ENCODE measurements at places on chromosomes 3 and 15.

- no peak overlapping the region for H3K27ac ChIP-seq
- no peak for DNase-seq
- H3K4me1 ChIP-seq: no peaks in the 10 kb centered on the region
- H3K4me3 ChIP-seq: no peak overlapping the region
- no peaks in the 10 kb centered on the region for H3K36me3 ChIP-seq
Measured at GRCh38 chr3:138078901-138079344, 36.5 kb downstream of the DZIP1L start.

- H3K27me3 ChIP-seq: no peaks in the 10 kb centered on the region
- H3K4me3 ChIP-seq: no peak overlapping the region
- H3K36me3 ChIP-seq: no peaks in the 10 kb centered on the region
- no peaks in the 10 kb centered on the region for H3K4me1 ChIP-seq
Measured at GRCh38 chr15:25901811-25902605, 38.9 kb upstream of the ATP10A start.

- H3K36me3 ChIP-seq: no peaks in the 10 kb centered on the region
- H3K27ac ChIP-seq: no peak overlapping the region
- DNase-seq: no peak
- H3K4me1 ChIP-seq: no peaks in the 10 kb centered on the region
Measured at GRCh38 chr3:182309120-182309519, 484.2 kb upstream of the ATP11B start.

DNA sequence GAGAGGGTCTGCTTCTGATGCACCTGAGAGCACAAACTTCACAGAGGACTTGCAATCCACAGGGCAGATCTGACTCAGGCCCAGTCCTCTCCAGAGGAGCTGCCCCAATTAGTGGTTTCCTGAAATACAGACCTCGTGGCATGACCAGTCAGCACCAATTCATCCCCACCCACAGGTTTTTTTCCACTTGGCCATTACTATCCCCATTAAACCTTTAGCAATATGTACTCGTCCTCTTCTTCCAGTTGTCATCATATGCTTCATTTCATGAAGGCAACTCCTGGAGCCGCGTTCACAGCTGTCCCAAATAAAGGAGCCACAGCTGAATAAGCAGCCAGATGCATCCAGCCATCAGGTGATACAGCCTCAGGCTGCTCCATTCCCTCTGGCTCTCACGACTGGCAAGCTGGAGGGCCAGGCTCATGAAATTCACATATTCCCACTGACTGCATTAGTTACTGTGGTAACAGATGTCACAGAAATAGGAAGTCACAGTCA lies 163.1 kb downstream of the FMN1 start:
- no peak for DNase-seq
- H3K4me1 ChIP-seq: peaks cover 8% of the 10 kb centered on the region
- H3K27me3 ChIP-seq: no peaks in the 10 kb centered on the region
- H3K27ac ChIP-seq: no peak overlapping the region
- no peak overlapping the region for H3K4me3 ChIP-seq

DNA sequence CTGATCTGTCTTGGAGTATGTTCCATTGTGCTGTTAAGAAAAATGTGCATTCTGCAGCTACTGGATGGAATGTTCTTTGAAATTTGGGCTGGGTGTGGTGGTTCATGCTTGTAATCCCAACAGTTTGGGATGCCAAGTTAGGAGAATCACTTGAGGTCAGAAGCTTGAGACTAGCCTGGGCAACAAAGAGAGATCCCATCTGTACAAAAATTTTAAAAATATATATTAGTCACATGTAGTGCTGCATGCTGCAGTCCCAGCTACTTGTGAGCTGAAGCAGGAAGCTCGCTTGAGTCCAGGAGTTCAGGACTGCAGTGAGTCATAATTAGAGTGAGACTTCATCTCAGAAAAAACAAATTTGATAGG lies 62.8 kb upstream of the PLSCR4 start:
- no peak for DNase-seq
- H3K4me3 ChIP-seq: no peak overlapping the region
- H3K4me1 ChIP-seq: no peaks in the 10 kb centered on the region
- no peaks in the 10 kb centered on the region for H3K27me3 ChIP-seq
- H3K36me3 ChIP-seq: no peaks in the 10 kb centered on the region
- H3K27ac ChIP-seq: no peak overlapping the region

GRCh38 chr3:146634346-146634745 lies 29.2 kb upstream of the PLSCR5 start:
- no peaks in the 10 kb centered on the region for H3K4me1 ChIP-seq
- H3K36me3 ChIP-seq: no peaks in the 10 kb centered on the region
- H3K27me3 ChIP-seq: no peaks in the 10 kb centered on the region
- DNase-seq: no peak

DNA sequence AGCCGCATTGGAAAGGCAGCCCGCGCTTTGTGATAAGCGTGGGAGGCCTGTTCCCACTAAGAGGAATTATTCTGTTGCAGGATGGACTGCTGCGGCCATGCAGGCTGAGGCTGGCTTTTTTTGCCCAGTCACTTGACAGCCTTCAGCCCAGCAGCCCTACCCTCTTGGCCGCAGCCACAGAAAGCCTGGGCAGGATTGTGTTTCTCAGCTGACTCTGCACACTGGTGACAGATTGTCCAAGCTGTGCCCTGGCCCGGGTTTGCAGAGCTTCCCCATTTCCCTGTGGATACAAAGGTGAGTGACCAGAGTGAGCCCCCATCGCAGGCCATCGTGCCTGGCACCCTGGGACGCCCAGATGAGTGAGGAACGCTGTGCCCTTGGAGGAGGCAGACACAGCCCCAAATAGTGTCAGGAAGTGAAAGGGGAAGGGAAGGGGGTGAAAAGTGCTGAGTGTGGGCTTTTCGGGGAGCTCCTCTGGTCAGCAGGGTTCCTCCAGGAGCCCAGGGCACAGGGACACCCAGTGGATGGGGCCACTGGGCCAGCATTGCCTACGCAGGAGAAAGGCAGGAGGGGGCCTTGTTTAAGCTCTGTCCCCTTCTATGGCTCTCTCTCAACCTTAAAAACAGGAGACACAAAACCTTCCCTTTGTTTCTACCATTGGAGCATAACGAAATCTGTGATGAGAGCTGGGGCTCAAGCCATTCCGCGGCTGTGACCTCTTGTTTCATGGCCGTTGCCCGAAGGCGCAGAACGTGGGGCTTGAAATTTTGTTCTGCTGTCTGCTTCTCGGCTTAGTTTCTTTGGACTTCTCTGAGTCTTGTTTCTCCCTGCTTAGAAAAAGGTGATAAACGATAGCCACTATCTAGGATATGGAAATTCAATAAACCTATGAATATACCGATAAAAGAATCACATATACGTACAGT lies 91.5 kb upstream of the MEF2A start:
- H3K36me3 ChIP-seq: no peaks in the 10 kb centered on the region
- DNase-seq: no peak
- no peak overlapping the region for H3K27ac ChIP-seq
- peaks cover 7% of the 10 kb centered on the region for H3K4me1 ChIP-seq
- no peaks in the 10 kb centered on the region for H3K27me3 ChIP-seq

DNA sequence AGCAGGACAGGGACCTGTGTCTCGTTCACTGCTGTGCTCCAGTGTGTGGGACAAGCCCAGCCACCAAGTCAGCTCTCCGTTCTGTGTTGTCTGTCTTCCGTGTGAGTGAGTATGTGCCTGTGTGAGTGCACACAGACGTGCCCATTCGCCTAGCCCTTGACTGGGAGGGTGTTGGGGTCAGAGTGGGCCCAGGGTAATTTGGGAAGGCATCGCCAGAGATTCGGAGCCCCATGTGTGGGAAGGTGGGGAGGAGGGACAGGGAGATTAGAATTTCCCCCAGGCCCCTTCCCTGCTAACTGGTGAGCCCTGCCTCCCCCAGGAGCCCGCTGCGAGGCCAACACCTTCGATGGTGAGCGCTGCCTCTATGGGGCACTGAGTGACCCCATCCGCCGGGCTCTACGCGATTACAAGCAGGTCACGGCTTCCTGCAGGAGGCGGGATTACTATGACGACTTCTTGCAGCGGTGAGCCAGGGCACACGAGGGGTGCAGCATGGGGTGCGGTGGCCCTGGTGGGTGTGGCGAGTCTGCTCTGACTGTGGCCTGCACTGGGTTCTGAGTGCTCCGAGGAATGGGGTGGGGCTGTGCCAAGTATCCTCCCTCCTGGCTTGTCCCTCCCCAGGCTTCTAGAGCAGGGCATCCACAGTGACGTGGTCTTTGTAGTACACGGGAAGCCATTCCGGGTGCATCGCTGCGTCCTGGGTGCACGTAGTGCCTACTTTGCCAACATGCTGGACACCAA lies 3.1 kb downstream of the ABTB1 start:
- peaks cover 4% of the 10 kb centered on the region for H3K4me1 ChIP-seq
- no peak overlapping the region for H3K4me3 ChIP-seq
- no peaks in the 10 kb centered on the region for H3K27me3 ChIP-seq
- DNase-seq: no peak
- no peaks in the 10 kb centered on the region for H3K36me3 ChIP-seq

DNA sequence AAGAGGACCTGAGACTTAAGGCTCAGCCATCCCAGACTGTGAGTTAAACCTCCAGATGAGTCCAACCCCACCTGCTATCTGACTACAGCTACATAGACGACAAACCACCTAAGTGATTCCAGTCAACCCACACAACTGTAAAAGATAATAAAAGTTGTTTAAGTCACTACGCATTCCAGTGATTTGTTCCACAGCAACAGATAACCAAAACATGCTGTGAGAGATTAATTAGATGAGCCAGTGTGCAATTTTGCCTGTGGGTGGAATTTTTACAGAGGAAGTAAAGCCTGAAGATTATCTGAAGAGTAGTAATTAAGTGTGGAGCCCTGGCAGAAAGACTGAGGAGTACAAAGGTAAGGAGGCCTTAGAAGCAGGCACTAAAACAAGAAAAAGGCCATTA lies 5.4 kb downstream of the BTBD1 start:
- no peak overlapping the region for H3K4me3 ChIP-seq
- DNase-seq: no peak
- no peak overlapping the region for H3K27ac ChIP-seq
- no peaks in the 10 kb centered on the region for H3K36me3 ChIP-seq

DNA sequence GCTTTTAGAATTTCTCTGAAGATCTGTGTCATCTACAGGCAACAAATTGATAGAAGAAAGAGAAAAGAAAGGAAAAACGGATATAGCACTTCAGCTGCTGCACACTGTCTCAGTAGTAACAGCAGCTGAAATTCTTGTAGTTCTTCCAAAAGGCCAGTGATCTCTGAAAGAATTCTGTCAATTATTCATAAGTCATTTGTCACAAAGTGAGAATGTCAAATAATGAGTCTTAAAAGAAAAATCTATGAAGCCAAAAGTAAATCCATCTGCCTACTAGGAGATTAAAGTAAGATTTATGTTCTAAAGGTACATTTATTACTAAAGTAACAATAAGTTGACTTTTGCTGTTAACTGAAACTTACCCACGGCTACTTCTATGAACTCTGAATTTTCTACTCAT lies 24.6 kb downstream of the IFT80 start:
- H3K27ac ChIP-seq: no peak overlapping the region
- no peaks in the 10 kb centered on the region for H3K27me3 ChIP-seq
- H3K36me3 ChIP-seq: no peaks in the 10 kb centered on the region
- H3K4me1 ChIP-seq: no peaks in the 10 kb centered on the region
- no peak for DNase-seq
- no peak overlapping the region for H3K4me3 ChIP-seq

GRCh38 chr15:67130673-67131601 lies 65.5 kb downstream of the SMAD3 start:
- H3K27me3 ChIP-seq: no peaks in the 10 kb centered on the region
- H3K27ac ChIP-seq: no peak overlapping the region
- H3K36me3 ChIP-seq: no peaks in the 10 kb centered on the region
- H3K4me1 ChIP-seq: peaks cover 28% of the 10 kb centered on the region
- no peak for DNase-seq

DNA sequence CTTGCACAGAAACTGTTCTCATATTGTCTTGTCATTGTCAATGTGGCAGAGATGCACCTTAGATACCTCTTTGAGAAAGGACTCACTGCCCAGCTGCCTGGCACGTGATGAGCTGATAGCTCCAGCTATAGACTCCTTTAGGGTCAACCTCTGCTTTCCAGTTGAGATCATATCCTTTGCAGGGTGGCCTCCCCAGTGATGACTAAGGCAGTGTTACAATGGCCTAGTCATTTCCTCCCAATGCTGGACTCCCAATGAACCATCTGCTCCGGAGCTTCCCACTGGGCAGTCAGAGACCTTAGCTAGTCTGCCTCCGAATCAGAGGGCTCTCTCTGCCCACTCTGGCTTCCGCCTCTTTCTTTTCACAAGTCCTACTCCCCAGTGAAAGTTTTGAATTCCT lies 79.5 kb downstream of the CHRD start:
- no peaks in the 10 kb centered on the region for H3K36me3 ChIP-seq
- no peak for DNase-seq
- no peak overlapping the region for H3K4me3 ChIP-seq
- no peaks in the 10 kb centered on the region for H3K4me1 ChIP-seq
- no peak overlapping the region for H3K27ac ChIP-seq

GRCh38 chr3:78845605-78846004 lies 922.2 kb downstream of the ROBO1 start:
- no peaks in the 10 kb centered on the region for H3K27me3 ChIP-seq
- H3K27ac ChIP-seq: no peak overlapping the region
- no peak overlapping the region for H3K4me3 ChIP-seq
- no peaks in the 10 kb centered on the region for H3K36me3 ChIP-seq
- no peak for DNase-seq

- H3K4me1 ChIP-seq: no peaks in the 10 kb centered on the region
- no peak overlapping the region for H3K27ac ChIP-seq
- no peaks in the 10 kb centered on the region for H3K27me3 ChIP-seq
- DNase-seq: no peak
Measured at GRCh38 chr3:52039846-52040245, 16.5 kb downstream of the DUSP7 start.

GRCh38 chr3:141529717-141530414 lies 43.0 kb downstream of the RASA2 start:
- H3K36me3 ChIP-seq: no peaks in the 10 kb centered on the region
- DNase-seq: no peak

DNA sequence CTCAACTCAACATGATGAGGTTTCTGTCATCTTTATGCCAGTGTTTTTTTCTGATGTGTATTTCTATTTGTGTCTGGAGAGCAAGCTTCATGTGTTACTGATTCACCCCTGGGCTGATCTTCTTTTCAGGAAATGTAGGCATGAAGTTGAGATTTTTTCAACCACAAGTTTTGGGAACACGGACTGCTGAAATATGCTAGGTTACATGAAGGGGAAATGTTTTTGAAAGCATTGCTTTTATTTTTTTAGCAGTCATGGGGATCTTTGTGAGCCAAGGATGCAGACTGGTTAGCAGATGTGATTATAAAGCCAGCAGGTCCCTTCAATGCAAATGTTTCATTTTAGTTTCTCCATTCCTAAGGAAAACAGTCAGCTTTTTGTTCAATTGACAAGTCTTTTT lies 219.3 kb upstream of the COL8A1 start:
- H3K36me3 ChIP-seq: no peaks in the 10 kb centered on the region
- H3K27me3 ChIP-seq: no peaks in the 10 kb centered on the region
- H3K27ac ChIP-seq: no peak overlapping the region
- no peaks in the 10 kb centered on the region for H3K4me1 ChIP-seq

All from colonic mucosa (tissue), 4 donors.